Right atrium auricular region (tissue), 2 donors: ENCODE measurements at places on chromosomes 6 and 20. TPM values are rescaled to one million over a fixed set of nuclear protein-coding genes. Genes with fewer than 3 reads are reported as not detected.

OXT gene
- total RNA-seq = not detected

FOXF2 gene
- not detected for total RNA-seq

TP53TG5 gene
- not detected for total RNA-seq

SCAF8 gene
- total RNA-seq = 46.9 TPM

RAB32 gene
- 18.6 TPM for total RNA-seq
